ENCODE measurements at places on chromosomes 7 and 10. TPM values are rescaled to one million over a fixed set of nuclear protein-coding genes. Genes with fewer than 3 reads are reported as not detected.
A peak's percentile ranks its signal among the peaks of the same experiment; 100 is the strongest.

GRCh38 chr10:104029521-104029860 is 56.2 kb downstream of the COL17A1 start:
- H3K4me3 ChIP-seq: no peak overlapping the region
- DNase-seq: no peak
- H3K27me3 ChIP-seq: no peaks in the 10 kb centered on the region
- H3K36me3 ChIP-seq: peaks cover 7% of the 10 kb centered on the region

DNA sequence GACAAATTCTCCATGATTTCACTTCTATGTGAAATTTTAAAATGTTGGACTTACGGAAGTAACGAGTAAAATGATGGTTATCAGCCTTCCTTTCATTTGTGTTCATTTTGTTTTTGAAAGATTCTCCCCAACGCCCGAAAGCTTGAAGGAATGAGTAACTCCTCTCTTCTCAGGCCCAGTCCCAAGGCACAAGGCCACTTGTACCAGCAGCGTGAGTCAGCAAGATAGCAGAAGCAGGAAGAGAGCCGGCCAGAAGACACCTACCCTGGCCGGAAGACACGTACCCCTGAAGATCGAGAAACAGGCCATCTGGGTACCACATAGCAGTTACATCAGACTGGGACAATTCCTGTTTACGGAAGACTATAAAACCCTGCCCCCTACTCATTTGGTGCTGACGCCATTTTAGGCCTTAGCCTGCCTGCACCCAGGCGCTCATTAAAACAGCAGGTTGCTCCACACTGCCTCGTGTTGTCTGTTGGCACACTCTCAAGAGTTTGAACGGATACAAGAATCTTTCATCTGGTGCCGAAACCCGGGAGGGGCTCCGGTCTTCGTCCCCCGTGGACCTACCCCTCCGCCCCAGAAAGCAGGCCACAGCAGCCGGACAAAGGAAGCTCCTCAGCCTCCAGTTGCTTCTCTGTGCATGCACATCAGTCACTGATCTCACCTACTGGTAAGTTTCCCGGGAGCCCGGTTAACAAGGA is 60.4 kb downstream of the LRRC17 start:
- no peaks in the 10 kb centered on the region for H3K4me1 ChIP-seq
- no peak overlapping the region for H3K4me3 ChIP-seq
- H3K36me3 ChIP-seq: no peaks in the 10 kb centered on the region
- H3K27ac ChIP-seq: no peak overlapping the region
- no peaks in the 10 kb centered on the region for H3K27me3 ChIP-seq

GRCh38 chr10:128061306-128062300 is 64.6 kb downstream of the MKI67 start:
- peaks cover 67% of the 10 kb centered on the region for H3K36me3 ChIP-seq
- DNase-seq: no peak
- H3K4me1 ChIP-seq: peaks cover 82% of the 10 kb centered on the region
- no peaks in the 10 kb centered on the region for H3K27me3 ChIP-seq

DNA sequence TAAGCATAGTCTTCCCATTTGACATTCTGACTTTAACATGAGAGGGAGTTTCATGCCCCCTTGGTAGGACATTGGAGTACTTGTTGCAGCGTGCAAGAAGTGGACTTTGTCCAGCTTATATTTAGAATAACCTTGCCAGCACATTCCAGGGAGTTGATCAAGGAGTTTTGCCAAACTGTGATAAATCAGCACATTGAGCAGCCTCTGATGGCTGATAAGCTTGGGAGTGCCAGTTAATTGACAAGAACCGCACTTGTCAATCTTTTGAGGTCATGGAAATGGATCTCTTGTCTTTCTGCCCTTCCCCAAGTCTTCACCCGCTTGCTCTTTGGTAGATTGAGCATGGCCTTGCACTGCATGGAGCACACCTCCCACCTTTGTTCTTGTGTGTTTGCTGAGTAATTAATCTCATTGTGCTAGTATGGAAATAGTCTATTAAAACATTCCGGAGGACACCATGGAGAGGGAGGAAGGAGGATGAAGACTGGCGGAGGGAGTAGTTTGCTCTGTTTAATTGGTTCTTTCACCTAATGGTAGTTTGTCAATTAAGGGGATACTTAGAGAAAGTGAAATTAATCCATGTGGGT is 668.5 kb upstream of the GALNT17 start:
- no peak overlapping the region for H3K27ac ChIP-seq
- H3K4me1 ChIP-seq: peaks cover 1% of the 10 kb centered on the region
- H3K4me3 ChIP-seq: no peak overlapping the region
- no peaks in the 10 kb centered on the region for H3K27me3 ChIP-seq

DNA sequence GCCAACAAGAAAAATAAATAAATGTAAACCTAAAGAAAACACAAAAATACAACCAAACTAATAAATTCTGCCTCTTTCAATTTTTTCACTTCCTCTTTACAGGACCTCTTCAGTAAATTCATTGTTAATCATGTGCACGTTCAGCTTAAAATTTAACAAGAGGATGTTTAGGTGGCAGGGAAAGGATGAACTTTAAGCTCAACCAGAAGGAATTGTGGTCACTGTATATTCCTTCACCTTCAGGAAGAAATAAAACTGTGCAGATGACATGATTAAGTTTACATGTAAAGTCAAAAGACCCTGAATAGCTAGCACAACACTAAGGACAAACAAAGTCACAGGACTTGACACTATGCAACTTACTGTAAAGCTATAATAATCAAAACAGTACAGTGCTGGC is 33.0 kb downstream of the KIF5B start:
- no peaks in the 10 kb centered on the region for H3K27me3 ChIP-seq
- no peak overlapping the region for H3K4me3 ChIP-seq
- peak overlapping the region; percentile 71 for H3K27ac ChIP-seq

- no peaks in the 10 kb centered on the region for H3K36me3 ChIP-seq
- H3K4me1 ChIP-seq: no peaks in the 10 kb centered on the region
- no peak overlapping the region for H3K4me3 ChIP-seq
Observed at GRCh38 chr10:117477211-117477947, 65.2 kb upstream of the EMX2 start.

Gene IFIT1B
- not detected for total RNA-seq

Gene THNSL1
- total RNA-seq: 10.0 TPM

Gene MRLN
- total RNA-seq: not detected

Gene FRMD4A
- 2.1 TPM for total RNA-seq

Gene CYP26A1
- not detected for total RNA-seq

Gene TMEM139
- 1.6 TPM for total RNA-seq

Gene RPEL1
- total RNA-seq: not detected

Gene SPAG6
- total RNA-seq: not detected

Gene CUEDC2
- total RNA-seq: 71.8 TPM

Gene FGFBP3
- 3.1 TPM for total RNA-seq

Gene PTEN
- total RNA-seq: 51.8 TPM

Gene CEP55
- 44.6 TPM for total RNA-seq

All from activated CD8-positive, alpha-beta T cell treated with anti-CD3 and anti-CD28 coated beads for 36 hours (primary cell).